Common myeloid progenitor, CD34-positive (primary cell): ENCODE measurements at places on chromosomes 5 and 9.

- no peak for DNase-seq
Measured at GRCh38 chr9:117958726-117959125, 254.5 kb downstream of the TLR4 start.

DNA sequence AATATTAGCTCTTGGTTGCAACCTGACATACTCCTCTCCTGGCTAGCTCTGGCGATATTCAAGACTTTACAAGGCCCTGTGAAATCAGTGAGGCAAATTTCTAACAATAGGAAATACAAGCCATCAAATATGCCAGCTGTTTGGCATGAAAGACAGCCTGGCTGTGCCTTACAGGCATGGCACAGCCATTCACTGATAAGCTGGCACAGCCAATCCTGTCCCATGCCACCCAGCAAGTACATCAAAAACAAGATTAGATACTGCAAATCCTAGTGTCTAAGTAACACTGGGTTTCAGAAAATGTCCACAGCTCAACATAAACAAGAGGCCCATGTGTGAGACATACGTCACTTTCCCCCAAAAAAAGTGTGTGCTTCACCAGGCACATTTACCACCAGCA lies 1045.8 kb upstream of the DMAC1 start:
- no peak for DNase-seq

GRCh38 chr9:124863371-124863871 lies 1.5 kb downstream of the ARPC5L start:
- no peak for DNase-seq

GRCh38 chr5:124906339-124907097 lies 160.1 kb upstream of the ZNF608 start:
- peak; percentile 46 for DNase-seq

- DNase-seq = no peak
Measured at GRCh38 chr5:58974083-58974482, 391.2 kb downstream of the RAB3C start.

DNA sequence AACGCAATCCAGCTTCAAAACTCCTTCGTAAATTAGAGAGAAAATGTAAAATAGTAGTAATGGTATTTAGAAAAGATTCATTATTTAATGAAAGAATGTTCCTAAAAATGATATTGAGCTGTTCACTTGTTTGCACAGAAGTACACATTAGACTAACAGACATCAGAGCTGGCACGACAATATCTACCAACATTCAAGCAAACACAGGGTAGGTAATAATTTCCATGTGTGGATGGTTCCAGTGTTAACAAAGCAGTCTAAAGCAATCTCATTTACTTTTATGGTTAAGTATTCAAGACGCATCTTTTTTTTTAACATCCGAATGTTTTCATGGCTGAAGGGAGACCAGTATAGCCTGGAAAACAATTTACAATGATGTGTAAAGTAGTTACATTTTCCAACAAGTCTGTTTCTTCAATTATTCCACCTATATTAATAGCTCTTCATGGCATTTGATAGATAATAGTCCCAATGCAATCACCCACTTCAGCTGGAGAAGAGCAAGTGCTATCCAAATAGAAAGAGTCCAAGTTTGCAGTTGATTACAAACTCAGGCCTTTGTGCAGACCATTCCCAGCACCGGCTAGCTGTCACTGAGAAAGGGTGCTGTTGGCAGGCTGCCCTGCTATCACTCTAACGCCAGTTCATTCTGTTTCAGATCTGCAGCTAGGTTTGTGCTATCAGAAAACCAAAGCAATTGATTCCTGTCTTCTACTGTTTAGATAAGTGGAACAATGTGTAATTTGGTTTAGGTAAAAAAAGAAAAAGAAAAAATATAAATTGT lies 458.8 kb downstream of the DTWD2 start:
- DNase-seq = no peak

DNA sequence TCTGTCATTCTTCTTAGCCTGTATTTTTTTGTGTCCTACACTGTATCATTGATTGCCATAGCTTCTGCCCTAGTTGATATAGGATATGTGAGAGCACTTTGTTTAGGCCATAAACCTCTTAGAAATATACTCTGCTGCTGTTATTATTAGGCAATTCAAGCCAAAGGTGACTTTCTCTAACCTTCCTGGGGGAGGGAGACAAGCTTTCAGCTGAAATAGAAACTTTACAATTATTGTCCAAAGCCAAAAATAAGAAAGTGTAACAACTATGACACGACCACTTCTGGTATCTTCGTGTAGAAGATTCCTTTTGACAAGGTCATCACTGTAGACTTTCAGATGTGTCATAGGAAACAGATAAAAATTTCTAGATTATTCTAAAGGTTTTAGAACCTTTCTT lies 12.2 kb upstream of the CSNK1A1 start:
- no peak for DNase-seq

DNA sequence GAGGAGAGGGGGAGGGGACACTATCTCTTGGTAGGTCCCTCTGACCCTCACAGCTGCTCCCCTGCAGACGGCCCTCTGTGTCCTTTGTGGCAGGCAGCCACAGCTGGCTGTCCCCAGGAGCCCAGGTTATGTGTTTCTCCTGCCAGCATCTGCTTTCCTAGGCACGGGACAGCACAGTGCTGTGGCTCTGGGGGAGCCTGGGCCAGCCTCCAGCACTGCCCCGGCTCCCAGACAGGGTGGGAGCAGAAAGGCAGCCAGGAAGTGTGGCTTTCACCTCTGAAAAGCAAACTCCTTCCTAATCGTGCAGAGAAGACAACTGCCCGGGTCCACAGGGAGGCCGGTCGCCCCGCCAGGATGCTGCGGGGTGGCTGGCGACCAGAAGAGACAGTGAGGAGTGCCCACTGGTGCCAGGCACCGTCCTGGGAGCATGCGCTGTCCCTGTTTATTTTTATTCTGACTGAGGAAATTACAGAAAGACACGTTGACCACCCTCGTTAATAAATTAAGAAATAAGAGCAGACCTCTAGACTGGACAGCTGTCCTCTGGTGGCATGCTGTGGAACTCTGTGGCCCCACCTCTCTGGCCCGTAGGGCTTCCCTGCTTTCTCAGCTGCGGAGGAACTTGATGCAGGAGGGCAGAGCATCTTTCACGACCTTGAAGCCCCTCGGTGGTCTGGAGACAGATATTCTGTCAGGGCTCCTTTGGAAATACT lies 240.3 kb downstream of the FANCC start:
- no peak for DNase-seq

- no peak for DNase-seq
Measured at GRCh38 chr5:18119156-18119785, 485.0 kb downstream of the TAF11L14 start.

- no peak for DNase-seq
Measured at GRCh38 chr5:142322403-142322746, 2.4 kb downstream of the SPRY4 start.

GRCh38 chr5:177385720-177386119 lies 1.5 kb downstream of the SLC34A1 start:
- no peak for DNase-seq

- DNase-seq = no peak
Measured at GRCh38 chr9:132531195-132531594, 51.2 kb upstream of the BARHL1 start.

- DNase-seq = no peak
Measured at GRCh38 chr5:180396926-180397325, 43.8 kb upstream of the GFPT2 start.

- no peak for DNase-seq
Measured at GRCh38 chr9:2495221-2496005, 126.2 kb upstream of the VLDLR start.

DNA sequence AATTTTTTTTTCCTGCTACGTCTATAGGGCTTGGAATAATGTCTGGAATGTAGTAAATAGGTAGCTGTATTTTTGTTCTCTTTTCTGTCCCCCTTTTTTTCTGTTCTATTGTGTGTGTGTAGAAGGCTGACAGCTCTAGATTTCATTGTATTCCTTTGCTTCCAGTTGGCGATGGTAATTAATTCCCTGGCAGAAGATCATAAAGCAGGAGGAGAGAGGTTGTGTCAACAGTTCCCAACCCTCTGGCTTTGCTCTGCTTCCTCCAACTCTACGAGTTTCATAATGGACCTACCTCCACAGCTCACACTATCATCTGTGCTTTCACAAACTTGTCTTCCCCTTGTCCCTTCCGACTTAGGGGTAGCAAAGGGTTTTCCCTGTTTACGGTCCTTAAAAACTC lies 117.9 kb upstream of the CDH18 start:
- DNase-seq = no peak

DNA sequence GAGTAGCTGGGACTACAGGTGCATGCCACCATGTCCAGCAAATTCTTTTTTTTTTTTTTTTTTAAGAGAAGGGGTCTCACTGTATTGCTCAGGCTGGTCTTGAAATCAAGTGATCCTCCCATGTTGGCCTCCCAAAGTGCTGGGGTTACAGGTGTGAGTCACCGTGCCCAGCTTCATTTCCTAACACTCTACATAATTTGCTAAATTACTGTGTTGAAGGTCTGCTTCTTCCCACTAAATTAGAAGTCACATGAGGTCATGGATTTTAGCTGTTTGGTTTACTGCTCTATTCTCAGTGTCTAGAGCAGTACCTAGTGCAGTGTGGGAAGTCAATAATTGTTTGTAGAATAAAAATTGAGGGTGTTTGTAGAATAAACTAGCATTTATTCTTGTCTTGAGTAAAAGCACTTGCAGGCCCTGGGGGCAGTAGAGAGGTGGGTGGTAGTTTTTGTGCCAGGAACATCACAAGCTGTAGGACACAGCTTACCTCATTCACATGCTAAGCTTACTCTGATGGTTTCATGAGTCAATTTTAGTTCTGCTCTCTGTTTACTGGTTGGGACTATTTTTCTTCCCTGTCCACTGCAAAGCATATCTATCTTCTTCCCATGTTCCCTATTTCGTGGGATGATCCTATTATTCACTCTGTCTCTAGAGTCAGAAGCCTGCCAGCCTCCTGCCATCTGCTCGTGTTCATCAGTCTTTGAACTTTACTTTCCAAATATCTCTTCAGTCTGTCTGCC lies 7.0 kb downstream of the TEX48 start:
- DNase-seq = peak; percentile 30

- no peak for DNase-seq
Measured at GRCh38 chr5:30849931-30850710, 343.4 kb upstream of the CDH6 start.

DNA sequence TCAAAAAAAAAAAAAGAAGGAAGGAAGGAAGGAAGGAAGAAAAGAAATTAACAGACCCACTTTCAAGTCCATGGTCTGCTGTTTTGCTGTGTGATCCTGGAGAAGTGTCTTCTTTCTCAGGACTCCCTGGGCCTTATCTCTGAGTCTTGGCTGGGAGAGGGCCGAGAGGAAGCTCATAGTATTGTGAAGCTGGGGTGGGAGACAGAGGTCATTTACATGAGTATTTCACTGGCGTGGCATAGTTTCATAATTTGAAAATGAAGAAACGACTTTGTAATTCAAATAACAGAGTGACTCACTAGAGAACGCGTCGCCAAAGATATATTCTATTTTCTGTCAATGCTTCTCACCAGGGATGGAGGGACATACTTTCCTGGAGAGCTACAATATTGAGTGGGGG lies 2.4 kb upstream of the C9orf50 start:
- no peak for DNase-seq

DNA sequence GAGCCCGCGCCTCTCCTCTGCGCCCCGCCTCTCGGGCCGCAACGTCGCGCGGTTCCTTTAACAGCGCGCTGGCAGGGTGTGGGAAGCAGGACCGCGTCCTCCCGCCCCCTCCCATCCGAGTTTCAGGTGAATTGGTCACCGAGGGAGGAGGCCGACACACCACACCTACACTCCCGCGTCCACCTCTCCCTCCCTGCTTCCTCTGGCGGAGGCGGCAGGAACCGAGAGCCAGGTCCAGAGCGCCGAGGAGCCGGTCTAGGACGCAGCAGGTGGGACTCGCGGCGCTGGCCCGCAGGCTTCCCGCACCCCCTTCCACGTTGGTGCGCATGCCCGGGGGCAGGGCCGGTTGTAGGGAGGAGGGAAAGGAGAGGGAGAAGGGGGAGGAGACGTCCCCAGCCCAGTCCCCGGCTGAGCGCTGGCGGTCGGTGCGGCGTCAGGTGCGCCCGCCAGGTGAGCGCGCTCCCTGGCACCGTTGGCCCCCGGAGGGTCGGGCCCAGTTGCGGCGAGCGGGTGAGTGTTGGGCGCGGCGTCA lies at the start of gene OCLN:
Gene OCLN, plus strand, starts transcription at position 400 of the 532 bp plus-strand sequence. CDS start 11,455 bp downstream, outside the sequence.
- peak; percentile 78 for DNase-seq

- DNase-seq = peak; percentile 71
Measured at GRCh38 chr5:149367249-149367971, 9.6 kb downstream of the PCYOX1L start.

DNA sequence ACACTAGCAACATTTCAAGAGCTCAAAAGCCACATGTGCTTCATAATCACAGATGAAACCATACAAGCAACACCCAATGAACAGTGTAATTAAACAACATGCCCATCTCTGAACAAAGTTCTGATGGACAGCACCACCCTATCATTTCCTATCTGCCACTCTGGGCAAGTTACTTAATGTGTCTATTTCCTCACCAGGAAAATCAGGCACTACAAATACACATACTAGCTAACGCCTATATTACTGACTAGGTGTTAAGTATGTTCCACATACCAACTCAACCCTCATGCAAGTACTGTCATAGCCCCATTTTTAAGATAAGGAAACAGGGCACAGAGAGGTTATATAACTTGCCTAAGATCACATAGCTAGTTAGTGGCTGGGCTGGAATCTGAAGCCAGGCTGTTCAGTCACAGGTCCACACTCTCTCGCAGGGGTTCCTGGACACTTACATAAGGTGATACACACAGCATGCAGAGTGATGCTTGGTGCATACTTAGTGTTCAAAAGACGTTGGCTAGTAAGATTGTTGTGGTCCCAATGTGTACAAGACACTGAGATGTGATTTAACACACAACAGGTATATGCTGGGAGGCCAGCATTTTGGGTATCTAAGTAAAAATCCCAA lies 24.2 kb downstream of the CORO2A start:
- no peak for DNase-seq

GRCh38 chr5:132812781-132813598 lies at the start of gene SOWAHA:
Gene SOWAHA (plus strand): TSS chr5:132813302. CDS start chr5:132813622, 320 bp downstream.
- DNase-seq = peak; percentile 36

DNA sequence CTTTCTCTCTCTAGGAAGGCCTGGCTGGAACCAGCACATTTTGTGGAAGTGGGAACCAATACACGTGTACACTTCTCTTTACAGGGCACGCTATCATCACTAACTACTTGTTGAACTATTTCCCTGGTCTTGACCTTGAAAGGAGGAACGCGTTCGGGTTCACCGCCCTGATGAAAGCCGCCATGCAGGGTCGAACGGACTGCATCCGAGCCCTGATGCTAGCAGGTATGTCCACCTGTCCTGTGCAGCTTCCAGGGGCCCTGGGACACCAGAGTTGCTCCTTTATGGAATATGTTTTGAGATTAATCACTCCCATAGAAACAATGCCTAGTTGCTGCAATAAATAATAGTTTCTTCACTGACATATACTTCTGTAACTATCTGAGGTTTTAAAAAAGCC lies 74.1 kb downstream of the ANKRD33B start:
- DNase-seq = no peak
